ENCODE measurements at places on chromosomes 3 and 15. TPM values are rescaled to one million over a fixed set of nuclear protein-coding genes. Genes with fewer than 3 reads are reported as not detected.

DNA sequence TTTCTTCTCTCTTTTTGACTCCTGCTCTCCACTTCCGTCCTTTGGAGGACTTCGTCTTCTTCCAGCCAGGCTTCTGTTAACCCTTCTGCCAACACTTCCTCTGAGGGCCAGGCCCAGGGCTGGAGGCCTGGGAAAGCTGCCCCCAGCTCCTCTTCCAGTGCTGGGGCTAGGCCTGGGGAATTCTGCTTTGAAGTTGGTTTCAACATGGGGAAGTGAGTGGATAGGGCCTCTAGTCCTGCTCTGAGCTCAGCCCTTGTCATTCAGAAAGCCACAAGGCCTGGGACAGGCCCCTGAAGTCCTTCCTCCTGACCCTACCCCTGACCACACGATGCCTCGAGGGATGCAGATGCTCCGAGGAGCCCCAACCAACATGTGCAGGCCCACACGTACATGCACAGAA lies 53.9 kb upstream of the HERC1 start:
- DNase-seq, result no peak

DNA sequence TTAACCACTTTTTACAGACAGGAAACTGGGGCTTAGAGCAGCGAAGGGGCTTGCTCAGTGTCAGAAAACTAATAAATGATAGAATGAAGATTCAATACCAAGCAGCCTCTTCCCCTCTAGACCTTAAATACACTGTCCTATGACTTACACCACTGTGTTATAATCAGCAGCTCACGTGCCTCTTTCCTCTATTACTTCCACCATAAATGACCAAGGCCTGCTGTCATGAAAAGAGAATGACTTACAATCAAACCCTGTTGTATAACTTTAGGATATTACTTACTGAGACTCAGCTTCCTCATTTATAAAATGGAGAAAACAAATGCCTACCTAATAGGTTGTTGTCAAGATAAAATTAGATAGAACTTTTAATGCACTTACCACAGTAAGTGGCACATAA lies 11.6 kb downstream of the FMN1 start:
- DNase-seq, result no peak

Gene TCAIM
- total RNA-seq, result 19.9 TPM

Gene RASL12
- 4.7 TPM for total RNA-seq

Gene SLC24A5
- total RNA-seq, result not detected

GRCh38 chr15:87944050-87944449 lies 312.5 kb downstream of the NTRK3 start:
- DNase-seq, result no peak

- DNase-seq, result no peak
These were observed 48.0 kb upstream of the LDHAL6B start for GRCh38 chr15:59158701-59159034.
